ENCODE measurements at places on chromosomes 1 and 21.

- no peak for DNase-seq
These were observed 471.0 kb upstream of the PBX1 start for GRCh38 chr1:164087906-164088453.

- DNase-seq = no peak
These were observed 164.0 kb upstream of the KLHDC7A start for GRCh38 chr1:18316764-18317163.

DNA sequence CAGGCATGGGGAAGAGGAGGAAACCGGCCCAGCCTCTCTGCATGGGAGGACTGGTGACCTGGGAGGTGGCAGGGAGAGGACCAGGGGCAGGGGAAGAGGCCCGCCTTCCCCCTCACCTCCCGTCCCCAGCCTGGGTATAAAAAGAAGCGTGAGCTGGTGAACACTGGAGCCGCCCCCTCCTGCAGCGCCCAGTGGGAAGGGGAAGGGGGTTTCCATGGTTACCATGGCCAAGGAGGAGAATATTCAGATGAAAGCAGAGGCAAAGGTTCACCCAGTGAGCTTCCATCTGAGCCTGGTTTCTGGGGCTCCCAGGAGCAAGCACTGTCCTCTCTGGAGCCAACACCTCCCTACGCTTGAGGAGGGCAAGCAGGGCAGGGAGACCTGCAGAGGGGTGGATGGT is 54.9 kb downstream of the ACOT7 start:
- peak; percentile 36 for DNase-seq

- peak; percentile 68 for DNase-seq
These were observed 841 bp downstream of the SNX27 start for GRCh38 chr1:151612501-151613281.

DNA sequence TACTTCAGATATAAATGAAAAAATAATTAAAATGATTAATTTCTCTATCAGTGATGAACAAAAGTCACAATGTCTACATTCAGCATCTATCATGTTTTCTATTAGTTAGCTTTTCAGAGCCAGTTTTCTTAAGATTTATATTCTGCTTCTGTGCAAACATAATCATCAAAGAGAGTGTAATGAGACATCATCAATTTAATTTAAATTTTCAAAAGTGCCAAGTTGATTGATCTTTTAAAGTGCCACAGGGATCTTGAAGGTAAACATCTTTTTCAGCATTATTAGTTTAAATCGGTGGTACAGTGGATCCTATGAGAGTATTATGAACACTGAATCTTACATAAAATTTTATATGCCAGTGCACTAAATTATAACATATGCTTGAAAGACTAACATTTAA is 1176.1 kb downstream of the PLA2G4A start:
- DNase-seq = no peak

DNA sequence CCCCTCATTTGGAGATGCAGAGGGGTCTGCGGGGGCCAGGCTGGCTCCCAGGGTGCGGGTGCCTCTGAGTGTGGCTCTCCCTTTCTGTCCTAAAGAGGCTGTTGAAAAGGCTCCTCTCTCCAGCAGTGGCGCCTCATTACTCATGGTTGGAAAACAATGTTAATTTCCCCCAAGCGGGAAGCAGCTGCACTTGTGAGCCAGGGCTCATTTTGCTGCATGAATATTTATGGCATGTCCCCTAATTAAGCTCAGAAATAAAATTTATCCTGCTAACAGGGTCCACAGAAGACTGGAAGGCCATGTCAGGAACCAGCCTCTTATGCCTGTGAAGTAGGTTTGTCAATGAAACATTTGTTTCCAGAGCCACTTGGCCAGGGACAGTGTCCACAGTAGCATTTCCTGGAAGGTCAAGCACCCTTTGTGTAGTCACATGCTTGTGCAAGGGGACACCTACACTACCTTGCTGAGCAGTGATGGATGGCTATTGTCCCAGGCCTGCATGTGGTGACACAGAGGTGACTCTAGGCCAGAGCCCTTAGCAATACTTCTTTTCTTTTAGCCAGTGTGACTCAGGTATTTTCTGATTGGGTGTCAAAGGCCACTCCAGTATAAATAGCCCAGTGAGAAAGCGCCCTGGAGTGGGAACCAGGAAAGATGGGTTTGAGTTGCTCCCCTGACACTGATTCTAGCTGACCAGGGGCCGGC is 259.0 kb downstream of the FOXD2 start:
- DNase-seq = peak; percentile 51

- no peak for DNase-seq
These were observed 19.9 kb downstream of the RUNX3 start for GRCh38 chr1:24910210-24910609.

DNA sequence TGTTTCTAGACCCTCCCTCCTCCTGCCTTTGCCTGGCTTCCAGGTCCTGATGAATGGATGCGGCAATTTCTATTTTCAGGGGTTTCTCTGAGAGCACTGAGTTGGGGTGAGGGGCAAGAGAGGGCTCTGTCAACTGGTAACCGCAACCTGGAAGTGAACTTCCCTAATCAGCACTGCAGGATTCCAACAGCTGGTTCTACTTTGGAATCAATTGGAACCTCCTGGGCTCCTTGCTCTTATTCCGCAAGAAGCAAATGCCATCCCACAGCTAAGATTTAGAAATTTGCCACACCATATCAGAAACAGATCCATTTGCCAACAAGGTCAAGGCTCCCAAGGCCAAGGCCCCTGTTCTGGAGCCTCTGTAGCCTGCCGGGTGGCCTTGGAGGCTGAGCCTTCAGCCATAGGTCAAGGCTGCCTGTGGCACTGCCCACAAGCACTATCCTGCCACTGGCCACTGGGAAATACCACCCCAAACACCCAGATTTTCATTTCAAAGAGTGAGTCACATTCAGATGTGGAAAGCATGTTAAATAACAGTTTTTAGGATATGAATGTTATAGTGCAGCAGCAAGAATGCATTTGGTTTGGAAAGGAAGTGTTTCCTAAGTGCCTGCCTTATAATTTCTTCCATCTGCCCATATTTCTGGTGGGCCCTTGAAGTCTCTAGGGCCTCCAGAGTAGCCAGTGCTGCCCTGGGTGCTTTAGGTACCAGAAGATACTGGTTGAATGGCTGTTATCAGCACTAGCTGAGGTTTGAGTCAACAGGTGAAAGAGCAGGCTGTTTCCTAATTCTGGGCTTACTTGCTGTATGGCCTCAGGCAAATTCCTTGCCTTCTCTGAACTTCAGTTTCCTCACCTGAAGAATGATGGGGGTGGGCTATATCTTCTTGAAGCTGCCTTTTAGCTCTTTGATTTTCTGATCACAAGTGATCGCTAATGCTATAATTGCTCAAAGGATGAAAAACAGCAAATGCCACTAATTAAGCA is 56.3 kb upstream of the JUN start:
- DNase-seq = no peak

DNA sequence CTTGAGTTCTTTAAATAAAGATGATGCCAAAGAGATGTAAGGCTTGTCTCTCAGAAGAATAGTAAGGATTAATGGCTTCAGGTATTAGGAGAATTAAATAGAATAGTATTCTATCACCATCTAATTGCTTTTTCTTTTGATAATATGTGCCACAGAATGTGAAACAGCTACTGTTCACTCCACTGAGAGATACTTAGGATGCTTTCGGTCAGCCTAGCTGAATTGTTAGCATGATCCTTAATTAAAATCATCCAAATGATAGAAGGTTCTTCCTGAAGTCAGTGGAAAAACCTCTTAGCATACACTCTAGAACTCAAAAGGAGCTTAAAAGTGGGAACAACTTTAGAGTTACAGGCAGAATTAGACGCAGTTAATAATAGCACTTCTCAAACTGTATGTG is 97.0 kb downstream of the RASAL2 start:
- DNase-seq = no peak

DNA sequence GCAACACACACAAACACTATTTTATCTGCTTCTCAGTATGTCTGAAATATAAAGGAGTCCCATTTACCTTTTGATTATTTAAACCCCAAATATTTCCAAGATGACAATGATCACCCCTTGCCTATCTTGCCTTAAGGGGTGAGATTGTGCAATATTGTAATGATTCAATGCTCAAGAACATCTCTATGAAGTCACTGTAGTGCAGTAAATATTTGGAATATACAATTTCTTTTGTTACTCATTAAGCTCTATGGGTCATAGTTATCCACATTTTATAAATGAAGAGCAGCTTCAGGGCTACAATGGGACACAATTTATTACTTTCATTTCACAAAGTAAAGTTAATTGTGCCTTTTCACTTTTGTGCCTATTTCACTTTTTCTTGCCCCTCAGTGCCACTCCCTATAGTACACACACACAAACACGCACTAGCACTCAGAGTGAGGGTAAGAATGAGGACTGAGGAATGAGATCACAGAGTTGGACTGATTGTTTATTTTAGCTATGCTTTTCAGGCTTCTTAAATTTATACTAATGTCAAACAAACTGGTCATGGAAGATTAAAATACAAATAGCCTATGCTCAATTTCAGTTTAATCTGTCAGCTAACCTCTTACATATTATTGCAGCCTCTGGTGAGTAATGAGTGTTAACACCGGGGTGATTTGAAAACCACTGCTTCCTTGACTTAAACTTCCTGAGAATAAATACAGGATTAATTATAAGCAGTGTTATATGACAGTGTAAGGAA is 521.0 kb upstream of the B3GALT2 start:
- no peak for DNase-seq

GRCh38 chr1:43930168-43930948 is 3.2 kb upstream of the ARTN start:
- no peak for DNase-seq

DNA sequence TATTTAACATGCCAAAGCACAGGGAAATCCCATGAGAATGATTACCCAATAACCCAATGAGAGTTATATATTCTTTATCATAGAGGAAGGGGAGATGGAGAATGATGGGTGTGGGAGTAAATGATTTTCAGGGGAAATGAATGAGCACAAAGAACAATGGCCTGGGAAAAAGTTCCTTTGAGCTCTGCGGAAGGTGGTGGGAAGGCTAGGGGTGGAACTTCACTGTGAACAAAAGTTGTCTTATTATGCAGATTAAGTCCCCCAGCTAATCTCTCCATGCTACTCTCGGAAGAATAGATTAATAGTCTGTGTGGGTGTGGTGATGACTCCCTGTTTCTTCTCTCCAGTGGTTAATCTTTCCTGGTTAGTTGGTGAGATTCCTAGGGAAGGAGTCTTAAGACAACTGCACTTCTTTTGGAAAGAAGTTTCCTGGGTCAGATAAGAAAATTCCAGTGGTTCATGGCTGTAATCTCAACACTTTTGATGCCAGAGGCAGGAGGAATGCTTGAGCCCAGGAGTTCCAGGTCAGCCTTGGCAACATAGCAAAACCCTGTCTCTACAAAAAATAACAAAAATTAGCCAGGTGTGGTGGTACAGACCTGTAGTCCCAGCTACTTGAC is 71.6 kb downstream of the DNTTIP2 start:
- DNase-seq = no peak

DNA sequence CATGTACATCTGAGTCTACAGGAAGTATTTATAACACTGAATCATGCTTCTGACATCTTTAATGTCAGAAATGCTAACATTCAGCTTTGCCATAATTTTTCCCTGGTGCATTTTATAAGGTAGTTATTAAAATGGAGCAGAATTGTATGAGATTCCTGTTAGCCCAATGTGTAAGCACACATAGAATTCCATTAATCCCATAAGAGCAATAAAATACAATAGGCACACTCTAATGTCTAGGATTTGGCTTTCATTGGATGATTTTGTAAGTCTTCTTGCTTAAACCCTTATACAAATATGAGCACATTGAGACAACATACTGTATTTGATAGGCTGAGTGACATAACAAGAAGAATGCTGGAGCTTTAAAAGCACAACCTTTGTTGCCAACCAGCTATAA is 256.4 kb downstream of the HMCN1 start:
- DNase-seq = no peak

DNA sequence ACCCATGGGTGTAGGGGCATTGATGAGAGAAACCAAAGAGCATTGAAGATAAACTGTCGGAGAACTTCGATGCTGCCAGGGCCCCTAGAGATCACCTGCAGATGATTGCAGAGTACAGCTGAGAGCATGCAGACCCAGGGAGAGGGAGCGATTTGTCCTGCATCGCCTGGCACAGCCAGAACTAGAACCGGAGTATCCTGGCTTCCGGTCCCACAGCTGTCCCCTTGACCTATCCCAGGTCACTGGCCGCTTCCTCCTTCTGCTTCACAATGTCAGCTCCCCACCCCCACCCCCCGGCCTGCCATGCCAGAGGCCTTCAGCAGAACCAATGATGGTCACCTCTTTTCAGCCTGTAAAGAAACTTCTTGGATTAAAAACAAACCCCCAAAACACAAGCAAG is 29.2 kb upstream of the SOX13 start:
- no peak for DNase-seq

GRCh38 chr1:68815632-68816031 is 318.8 kb upstream of the DEPDC1 start:
- no peak for DNase-seq

GRCh38 chr1:12387641-12388040 is 157.8 kb downstream of the VPS13D start:
- DNase-seq = no peak

DNA sequence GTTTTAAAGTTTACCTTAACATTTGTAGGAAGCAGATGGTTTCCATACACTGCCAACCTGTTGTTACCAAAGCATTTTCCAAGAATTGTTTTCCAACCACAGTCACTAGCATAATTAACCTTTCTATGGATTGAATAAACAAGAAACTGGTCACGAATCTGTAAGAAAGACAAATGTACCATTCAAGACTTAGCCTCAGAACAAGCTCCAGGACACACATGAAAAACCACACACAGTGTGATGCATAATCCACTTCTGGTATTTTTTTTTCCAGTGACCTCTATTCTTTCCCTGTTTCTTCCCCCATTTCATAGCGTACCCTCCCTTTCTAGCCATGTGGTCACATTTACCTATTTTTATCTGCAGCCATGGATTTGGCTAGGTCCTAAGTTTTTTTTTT is 29.6 kb upstream of the C1orf87 start:
- DNase-seq = no peak

DNA sequence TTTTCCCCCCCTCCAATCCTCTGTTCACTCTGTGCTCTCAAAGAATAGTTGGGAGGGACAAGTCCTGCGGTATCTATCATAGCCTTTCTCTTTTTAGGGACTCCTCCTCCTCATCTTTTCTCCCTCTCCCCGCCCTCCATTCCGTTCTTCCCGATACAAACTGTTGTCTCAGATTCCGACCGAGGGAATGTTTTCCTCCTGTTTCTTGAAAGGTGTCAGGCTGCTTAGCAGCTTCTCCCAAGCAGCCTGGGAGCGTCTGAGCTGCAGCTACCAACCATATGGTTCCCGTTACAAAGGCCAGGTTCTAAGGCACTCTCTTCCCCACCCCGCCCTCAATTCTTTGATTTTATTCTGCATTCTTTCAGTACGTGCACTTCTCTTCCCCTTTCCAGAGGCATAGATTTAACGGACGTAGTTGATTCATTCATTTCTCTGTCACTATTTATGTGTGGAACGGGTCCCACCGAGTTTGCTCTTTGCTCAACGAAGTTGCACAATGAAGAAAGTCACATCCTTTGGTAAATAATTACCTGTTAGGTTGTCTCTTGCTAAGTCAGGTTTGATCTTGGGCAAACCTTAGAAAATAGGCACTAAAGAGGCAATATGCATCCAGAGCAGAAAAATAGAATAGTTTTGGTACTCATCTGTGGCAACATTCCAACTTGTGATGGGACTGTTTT is 2.8 kb downstream of the ADGRL2 start:
- peak; percentile 3 for DNase-seq

- DNase-seq = no peak
These were observed 3.6 kb upstream of the CRABP2 start for GRCh38 chr1:156709031-156709430.
